Stimulated activated CD8-positive, alpha-beta memory T cell treated with anti-CD3 and anti-CD28 coated beads, Interleukin-4, amount 100 ng/mL, for 4 hours (primary cell): ENCODE measurements at places on chromosomes 4 and X.

- peak; percentile 17 for DNase-seq
These were observed 88.2 kb downstream of the ATP8A1 start for GRCh38 chr4:42568610-42569207.

- DNase-seq = no peak
These were observed 170.1 kb downstream of the CEP135 start for GRCh38 chr4:56118845-56119244.

DNA sequence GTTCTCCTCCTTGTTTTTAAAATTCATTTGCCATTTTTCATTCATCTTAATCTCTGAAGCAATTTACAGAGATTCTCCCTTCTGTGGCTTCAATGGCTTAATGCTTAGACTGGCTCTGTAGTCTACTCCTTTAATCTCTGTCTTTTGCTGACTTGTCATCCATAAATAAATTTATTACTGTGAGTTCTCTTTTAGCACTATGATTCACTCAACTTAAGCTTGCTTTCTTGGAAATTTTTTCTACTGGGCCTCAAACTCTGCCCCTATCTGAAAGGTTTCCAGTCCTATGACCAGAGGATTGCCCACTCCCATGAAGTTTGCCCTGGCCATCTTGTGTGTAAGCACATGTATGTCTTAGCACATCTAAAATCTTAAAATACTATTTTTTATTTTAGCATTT, 251.1 kb downstream of the DCLK2 start:
- DNase-seq = no peak

- DNase-seq = no peak
These were observed 9.9 kb upstream of the SMIM10L2A start for GRCh38 chrX:135411893-135412292.

GRCh38 chr4:69239557-69240168, 25.1 kb upstream of the UGT2B11 start:
- DNase-seq = no peak

- DNase-seq = no peak
These were observed 5.6 kb downstream of the NYX start for GRCh38 chrX:41452565-41453356.

GRCh38 chr4:180028682-180029081, 2214.5 kb upstream of the TENM3 start:
- no peak for DNase-seq

DNA sequence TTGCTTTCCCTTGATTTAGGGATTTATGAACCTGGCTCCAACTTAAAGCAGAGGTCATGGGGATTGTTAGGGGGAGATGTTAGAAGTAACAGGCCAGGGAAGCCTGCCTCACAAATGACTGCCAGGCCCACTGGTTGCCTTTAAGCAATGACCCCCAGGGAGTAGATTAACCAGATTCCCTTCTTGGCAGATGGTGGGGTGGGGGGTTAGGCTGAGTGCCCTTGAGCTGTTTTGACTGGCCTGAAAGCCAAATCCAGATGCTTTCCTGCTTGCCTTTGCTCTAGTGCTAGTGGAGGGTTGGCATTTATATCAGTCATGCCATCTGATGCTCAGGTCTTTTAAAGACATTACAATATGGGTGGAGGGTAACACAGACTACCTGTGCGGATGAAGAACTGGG, 128.1 kb downstream of the TMEM164 start:
- DNase-seq = no peak

DNA sequence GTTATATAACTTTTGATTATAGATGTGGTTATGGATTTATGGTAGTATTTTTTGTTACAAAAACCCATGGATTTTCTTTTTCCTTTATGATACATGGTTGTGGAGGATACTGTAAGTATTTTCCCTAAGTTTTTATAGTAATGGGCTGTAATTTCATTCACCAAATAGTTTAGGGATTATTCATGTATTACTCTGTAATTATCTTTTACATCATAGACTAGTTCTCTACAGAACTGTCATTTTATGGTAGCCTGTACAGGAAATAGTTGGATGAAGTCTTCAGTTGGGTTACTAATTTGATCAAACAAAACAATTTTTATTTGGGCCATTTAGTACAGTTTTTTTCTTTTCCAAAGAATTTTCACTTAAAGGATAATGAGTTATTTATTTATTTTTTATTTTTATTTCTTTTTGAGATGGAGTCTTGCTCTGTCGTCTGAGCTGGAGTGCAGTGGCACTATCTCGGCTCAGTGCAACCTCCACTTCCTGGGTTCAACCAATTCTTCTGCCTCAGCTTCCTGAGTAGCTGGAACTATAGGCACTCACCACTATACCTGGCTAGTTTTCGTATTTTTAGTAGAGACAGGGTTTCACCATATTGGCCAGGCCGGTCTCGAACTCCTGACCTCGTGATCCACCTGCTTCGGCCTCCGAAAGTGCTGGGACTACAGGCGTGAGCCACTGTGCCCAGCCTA, 42.1 kb downstream of the RBPJ start:
- no peak for DNase-seq
